ENCODE measurements at places on chromosomes 12 and 14.
A peak's percentile ranks its signal among the peaks of the same experiment; 100 is the strongest.

- no peak for DNase-seq
Measured at GRCh38 chr12:42639556-42639955, 50.0 kb upstream of the PRICKLE1 start.

GRCh38 chr12:119374635-119375034 lies 40.1 kb downstream of the CCDC60 start:
- DNase-seq, result no peak

- DNase-seq, result peak; percentile 10
Measured at GRCh38 chr12:74412606-74413230, 124.9 kb upstream of the ATXN7L3B start.

GRCh38 chr14:72518809-72519377 lies 375.0 kb downstream of the DPF3 start:
- no peak for DNase-seq

DNA sequence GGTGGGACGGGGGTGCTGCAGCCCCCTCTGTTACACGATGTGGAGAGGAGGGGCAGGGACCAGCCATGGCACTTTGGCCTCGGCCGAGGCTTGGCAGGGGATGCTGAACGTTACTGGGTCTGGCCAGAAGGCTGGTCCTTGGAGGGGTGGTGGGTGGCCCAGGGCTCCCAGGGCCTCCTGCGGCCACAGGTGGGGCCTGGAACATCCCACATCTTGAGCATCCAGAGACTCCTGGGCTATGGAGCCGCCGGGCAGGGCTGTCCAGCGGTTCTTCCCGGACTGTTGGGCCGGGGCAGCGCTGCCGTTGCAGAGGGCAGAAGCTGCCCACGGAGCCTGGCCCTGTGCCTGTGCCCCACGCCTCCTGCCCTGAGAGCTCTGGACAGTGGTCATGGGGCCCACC lies 15.9 kb downstream of the KIF26A start:
- no peak for DNase-seq

DNA sequence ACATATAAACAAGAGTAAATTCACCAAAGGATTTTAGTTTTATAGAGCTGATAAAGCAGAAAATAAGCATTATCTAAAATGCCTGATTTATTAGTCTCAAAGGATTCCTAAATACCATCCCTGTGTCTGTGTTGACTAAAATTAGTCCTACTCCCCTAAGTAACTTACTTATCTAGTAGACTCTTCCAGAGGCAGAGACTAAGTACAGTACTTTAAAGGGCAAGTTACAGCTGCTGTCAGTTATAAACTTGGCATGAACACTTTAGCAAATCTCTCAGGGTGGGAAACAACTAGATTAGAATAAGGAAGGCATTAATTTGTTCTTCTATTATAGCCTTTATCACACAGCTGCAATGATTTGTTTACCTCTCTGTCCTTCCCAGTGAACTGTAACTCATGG lies 46.0 kb downstream of the ATP2B1 start:
- no peak for DNase-seq

DNA sequence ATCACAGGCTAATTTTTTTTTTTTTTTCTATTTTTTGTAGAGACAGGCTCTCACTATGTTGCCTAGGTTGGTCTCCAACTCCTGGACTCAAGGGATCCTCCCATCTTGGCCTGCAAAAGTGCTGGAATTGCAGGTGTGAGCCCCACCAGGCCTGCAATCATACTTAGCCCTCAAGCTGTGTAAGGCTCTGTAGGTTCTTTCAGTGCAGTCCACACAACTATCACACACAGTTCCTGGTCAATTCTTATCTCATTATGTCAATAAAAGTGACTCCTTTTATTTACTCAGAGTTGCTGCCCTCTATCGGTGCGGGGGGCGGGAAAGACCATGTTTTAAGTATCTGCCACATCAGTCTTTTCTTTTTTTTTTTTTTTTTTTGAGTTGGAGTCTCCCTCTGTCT lies 29.0 kb downstream of the SLC2A3 start:
- no peak for DNase-seq

DNA sequence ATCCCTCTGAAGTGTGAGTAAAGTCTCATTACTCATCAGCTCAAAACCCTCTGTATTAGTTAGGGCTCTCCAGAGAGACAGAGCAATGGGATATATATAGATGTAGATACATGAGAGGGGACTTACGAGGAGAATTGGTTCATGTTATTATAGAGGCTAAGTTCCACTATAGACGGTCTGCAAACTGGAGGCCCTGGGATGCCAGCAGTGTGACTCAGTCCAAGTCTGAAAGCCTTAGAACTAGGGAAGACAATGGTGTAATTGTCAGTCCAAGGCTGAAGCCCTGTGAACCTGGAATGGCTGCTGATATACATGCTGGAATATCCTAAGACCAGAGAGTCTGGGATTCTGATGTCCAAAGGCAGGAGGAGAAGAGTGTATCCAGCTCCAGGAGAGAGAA lies 57.3 kb upstream of the CEP83 start:
- DNase-seq, result no peak

GRCh38 chr14:74085047-74085637 lies 386 bp downstream of the LIN52 start:
- no peak for DNase-seq

- DNase-seq, result no peak
Measured at GRCh38 chr14:105061428-105062047, 3.7 kb downstream of the GPR132 start.

- DNase-seq, result no peak
Measured at GRCh38 chr12:95641299-95641952, 90.2 kb upstream of the USP44 start.

DNA sequence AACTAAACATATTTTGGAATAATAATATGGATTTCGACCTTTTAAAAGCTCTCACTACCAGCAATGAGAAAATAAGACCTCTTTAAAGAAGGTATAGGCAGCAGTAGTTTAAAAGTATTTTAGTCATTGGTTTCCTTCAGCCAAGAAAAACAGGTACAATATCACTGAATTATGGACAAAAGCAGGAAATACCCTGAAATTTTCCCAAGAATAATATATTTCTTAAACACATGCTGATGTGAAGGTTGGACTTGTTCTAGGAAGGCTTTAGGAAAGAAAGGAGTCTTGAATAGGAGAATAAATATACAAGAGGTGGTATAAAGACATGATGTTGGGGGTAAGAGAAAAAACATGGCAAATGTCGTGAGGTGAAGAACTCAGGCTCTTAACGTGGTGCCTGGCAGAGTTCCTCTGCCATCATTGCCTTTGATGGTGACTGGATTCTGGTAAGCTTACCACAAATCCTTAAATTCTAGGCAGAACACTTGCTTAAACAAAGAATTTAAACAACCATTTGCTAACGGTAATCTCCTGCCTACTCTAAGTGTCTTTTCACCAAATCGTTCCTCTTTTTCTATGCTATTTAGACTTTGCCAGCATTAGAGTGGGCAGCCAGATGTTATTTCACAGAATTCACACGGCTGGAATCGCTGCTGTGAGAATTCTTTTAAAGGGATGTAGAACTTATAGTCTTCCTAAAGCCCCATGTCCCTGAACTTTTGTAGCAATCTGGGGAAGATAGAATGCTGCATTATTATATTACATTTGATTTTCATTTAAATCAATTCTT lies 11.9 kb upstream of the NUDT4 start:
- DNase-seq, result no peak

GRCh38 chr12:112606611-112607365 lies 184.8 kb upstream of the RPH3A start:
- no peak for DNase-seq

GRCh38 chr14:104009297-104009696 lies 67.0 kb upstream of the RD3L start:
- no peak for DNase-seq

DNA sequence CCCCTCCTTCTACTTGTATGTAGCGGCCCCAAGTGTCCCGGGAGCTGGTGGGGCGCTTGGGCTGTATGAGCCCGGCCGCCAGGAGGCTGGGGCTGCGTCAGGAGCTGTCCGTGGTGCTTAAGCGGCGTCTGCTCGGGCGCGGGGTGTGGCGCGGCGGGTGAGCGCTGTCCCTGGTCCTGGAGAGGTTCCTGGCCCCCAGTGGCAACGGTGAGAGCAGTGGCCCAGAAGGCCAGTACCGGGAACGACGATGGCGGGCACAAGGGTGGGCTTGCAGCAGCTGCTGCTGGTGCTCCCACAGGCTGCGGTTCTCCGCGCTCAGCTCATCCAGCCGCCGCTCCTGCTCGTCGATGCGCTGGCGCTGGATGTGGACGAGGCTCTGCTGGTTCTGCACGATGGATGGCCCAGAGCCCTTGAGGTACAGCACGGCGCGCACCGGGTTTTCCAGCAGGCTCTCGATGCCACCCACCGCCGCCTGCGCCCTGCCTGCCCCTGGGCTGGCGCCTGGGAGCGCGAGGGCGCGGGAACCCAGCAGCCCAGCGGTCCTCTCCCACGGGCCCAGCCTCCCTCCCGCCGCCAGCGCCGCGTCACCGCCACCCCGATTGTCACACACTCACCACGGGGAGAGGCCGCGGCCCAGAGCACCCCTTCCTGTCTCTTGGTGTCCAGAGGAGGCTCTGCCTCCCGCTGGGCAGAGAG lies 41.9 kb upstream of the FKBP4 start:
- peak; percentile 60 for DNase-seq

- DNase-seq, result no peak
Measured at GRCh38 chr14:79028281-79028680, 858.1 kb downstream of the NRXN3 start.

DNA sequence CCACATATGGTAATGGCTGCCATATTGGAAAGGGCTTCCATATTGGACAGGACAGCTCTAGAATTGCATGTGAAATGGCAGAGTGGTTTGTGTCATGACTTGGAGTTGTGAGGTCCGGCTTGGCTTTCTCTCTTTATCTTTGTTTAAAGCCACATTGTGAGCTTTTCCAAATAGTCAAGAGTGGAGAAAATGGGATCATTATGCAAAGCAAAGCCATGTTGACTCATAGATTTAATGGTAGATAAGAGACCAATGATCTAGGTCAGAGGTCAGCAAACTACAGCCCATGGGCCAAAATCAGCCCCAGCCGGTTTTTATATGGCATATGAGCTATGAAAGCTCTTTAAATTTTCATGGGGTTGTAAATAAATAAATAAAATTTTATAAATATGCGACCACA lies 449.1 kb downstream of the BCL11B start:
- DNase-seq, result no peak

GRCh38 chr12:108424026-108424425 lies 84.9 kb upstream of the CMKLR1 start:
- DNase-seq, result no peak

GRCh38 chr12:56029666-56030293 lies 8.9 kb downstream of the IKZF4 start:
- peak; percentile 58 for DNase-seq

DNA sequence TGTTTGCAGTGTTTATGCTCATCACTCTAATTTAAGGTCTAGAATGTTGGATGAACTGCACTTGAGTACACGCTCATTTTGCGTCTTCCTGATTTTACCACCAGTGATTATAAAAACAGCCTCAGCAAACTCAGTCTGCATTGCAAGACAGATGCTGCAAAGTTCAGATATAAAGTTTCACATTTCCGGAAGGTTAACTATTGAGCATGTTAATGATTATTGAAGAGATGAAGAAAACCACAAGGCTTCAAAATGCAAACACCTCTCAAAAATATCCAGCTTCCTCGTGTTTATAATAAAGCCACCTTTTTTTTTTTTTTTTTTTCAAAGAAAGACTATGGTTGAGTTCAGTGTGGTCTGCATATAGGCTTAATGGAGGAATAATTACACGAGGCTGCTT lies 92.1 kb upstream of the BMP4 start:
- DNase-seq, result no peak

DNA sequence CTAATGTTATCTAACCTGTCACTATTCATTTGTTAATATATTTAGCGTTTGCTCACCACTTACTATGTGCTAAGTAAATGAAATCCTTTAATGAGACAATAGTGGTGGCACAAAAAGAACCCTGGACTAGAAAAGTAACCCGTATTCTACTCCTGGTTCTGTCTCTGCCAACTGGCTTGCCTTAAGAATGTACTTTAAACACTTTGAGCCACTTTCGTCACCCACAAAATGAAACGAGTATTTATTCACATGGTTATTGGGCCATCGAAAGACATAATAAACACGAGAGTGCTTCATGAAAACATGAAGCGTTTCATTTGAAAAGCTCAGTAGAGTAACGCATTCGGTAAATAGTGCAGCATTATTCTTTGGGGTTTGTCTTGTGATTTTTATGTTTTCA lies 254.7 kb downstream of the EGLN3 start:
- no peak for DNase-seq

DNA sequence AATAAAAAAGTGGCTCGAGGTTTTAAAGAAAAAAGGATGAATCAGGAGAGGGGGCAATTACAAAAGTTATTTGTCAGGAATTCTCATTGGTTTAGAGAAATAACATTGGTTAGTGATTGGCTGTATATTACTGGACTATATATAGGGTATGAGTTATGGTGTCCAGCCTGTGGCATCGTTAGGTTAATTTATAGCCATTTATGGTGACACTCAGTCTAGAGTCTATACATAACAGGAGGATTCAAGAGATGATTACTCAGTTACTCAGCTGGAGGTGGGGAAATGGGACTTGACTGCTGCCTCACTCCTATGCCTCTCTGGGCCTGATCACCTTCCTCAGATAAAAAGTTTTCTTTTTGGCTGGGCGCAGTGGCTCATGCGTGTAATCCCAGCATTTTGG lies 25.6 kb upstream of the NFYB start:
- DNase-seq, result no peak

- DNase-seq, result no peak
Measured at GRCh38 chr14:87387806-87388205, 605.2 kb downstream of the GALC start.

DNA sequence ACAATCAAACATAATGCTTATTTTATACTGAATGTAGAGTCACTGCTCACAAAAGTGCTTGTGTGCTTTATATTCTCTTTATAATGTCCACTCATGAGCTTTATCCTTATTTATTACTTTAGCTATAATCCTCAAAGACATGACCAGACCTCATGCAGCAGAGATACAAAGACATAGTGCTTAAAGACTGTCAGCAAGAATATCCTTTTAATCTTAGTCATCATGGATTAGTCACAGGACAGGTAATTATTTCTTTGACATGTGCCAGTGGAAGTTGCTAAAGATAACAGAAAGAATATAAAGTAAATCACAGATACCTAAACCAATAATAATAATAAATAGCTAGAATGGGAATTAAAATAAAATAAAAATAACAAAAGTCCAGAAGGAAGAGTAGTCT lies 707.5 kb downstream of the BCL11B start:
- DNase-seq, result no peak

GRCh38 chr14:96130854-96131253 lies 73.8 kb upstream of the BDKRB2 start:
- no peak for DNase-seq

GRCh38 chr14:75428230-75429104 lies 645 bp downstream of the JDP2 start:
- DNase-seq, result no peak

- no peak for DNase-seq
Measured at GRCh38 chr12:79689477-79690141, 1.2 kb downstream of the PAWR start.
